Effector memory CD4-positive, alpha-beta T cell (primary cell): ENCODE measurements at places on chromosomes 6 and 20.

GRCh38 chr20:63191400-63191799 lies 24.5 kb downstream of the YTHDF1 start:
- DNase-seq = no peak

DNA sequence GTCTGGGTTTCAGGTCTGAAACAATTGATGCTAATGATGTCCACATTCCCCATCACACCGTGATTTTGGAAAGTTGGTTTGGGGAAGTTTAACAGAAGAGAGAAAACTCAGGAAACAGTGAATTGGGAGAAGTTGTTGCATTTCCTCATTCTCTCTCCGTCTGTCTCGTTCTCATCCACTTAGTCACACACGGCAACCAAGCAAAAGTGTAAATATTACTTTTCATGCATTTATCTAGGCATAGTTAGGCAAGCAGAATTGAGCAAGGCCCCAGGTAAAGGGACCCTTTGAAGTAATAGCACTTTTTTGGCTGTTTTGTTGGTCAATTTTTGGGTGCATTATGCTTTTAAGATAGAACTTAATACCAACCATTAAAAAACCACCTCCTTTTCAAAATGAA lies 137.0 kb upstream of the SULF2 start:
- DNase-seq = no peak

GRCh38 chr6:21019614-21020013 lies 485.4 kb downstream of the CDKAL1 start:
- DNase-seq = no peak

GRCh38 chr6:188821-189655 lies 103.2 kb upstream of the DUSP22 start:
- DNase-seq = peak; percentile 52

DNA sequence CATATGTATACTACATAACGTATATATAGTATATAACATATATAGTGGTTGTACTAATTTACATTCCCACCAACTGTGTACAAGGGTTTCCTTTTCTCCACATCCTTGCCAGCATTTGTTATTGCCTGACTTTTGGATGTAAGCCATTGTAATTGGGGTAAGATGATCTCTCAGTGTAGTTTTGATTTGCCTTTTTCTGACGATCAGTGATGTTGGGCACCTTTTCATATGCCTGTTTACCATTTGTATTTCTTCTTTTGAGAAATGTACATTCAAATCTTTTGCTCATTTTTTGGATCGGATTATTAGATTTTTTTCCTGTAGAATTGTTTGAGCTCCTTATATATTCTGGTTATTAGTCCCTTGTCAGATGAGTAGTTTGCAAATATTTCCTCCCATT lies 11.4 kb downstream of the SYNJ2 start:
- DNase-seq = no peak

DNA sequence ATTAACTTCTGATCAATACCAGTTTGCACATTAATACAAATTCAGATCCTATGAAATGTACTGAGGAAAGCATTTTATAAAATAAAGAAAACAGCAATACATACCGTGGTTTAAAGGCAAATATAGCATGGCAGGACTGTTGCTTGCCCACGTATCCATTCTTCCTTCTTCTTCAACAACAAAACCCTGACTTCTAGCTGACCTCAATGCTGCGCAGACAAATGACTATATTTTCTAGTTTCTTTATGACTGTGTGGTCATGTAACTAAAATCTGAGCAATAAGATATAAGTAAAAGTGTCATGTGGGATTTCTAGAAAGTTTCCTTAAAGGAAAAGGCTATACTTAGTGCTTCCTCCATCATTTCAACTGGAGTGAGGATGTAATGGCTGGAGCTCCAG lies 85.0 kb downstream of the CDC40 start:
- no peak for DNase-seq

- DNase-seq = no peak
These were observed 82.6 kb upstream of the PREP start for GRCh38 chr6:105485456-105485855.

DNA sequence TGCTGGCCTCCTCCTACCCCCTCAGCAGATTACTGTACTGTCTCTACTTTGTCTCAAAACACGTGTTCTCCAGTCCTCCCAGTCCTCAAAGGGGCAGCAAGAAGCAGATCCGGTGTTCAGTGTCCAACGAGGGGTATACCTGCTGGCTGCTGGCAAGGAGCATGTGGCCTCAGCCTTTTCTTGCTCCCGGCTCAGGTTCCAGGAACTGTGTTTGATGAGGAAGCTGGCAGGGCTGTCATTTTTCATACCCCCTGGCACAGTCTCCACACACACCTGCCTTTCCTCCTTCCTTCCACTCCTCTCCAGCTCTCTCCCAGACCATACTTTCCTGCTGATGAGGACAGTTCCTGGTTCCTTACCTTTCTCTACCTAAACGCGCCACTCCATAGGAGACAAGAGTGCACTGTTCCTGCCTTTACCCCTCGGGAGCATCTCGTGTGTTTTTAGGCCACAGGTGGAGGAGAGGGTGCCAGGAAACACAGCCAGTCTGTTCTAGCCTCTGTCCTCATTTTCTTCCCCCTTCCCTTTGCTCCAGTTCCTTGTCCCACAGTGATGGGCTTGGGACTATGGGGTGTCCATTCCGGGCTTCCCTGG lies 77.2 kb downstream of the SSR1 start:
- no peak for DNase-seq

DNA sequence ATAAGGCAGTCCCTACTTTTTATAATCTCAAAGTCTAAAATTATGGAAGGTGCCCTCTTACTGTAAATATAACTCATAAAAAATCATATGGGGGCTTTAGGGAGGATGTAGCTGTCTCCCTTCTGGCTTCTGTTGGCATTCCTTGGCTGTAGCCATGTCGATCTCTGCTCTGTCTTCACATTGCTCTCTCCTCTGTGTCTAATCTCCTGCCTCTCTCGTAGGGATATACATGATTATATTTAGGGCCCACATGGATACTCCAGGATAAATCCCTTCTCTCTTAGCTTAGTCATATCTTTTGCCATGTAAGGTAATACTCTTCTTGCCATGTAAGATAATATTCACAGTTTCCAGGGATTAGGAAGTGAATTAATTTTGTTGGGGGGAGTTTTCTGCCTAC lies 28.6 kb downstream of the CDS2 start:
- no peak for DNase-seq

GRCh38 chr20:24768201-24768636 lies 180.8 kb upstream of the CST7 start:
- DNase-seq = no peak

DNA sequence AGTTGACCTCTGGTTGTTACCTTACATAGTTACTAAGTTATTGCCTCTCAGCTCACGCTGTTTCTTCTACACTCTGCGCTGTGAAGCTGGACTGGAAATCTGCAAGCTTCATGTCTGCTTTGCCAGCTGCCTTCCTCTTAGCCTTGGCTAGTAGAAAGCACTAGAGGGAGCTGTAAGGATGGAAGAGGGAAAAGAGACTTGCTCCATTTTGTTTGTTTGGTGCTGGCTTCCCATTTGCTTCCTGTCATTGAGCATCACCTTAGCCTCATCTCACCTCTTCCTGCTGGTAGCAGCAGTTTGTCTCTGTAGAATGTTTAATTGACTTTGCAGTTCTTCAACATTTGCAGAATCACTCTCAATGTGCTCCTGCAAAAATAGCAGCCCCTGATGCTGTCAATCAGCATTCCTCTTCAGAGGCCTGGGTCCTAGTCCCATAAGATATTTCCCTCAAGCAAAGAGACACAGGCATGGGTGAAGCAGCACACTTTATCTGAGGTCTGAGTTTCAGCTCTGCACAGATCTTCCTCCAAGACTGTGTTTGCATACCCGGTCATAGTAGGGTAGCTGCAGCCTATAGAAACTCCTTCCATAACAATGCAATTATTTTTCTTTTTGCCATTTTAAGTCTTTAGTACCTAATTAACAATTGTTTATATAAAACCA lies 302.2 kb upstream of the EPHA7 start:
- no peak for DNase-seq

DNA sequence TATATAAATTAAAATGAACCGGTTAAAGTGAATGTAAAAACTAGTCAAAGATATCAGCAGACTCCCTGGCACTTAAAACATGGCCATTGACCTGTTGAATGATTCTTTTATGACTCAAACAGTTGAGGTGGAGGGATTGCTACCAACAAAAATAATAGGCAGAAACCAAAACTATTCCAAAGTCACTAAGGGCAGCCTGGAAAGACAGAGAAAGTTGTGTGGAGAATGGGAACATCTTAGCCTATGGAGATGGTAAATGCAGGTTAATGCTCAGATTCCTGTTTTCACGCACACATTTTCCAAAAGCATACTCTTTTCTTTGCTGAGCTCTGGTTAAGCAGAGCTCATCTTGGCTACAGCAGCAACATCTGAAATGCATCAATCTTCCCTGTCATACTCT lies 553.5 kb downstream of the HACE1 start:
- DNase-seq = no peak

DNA sequence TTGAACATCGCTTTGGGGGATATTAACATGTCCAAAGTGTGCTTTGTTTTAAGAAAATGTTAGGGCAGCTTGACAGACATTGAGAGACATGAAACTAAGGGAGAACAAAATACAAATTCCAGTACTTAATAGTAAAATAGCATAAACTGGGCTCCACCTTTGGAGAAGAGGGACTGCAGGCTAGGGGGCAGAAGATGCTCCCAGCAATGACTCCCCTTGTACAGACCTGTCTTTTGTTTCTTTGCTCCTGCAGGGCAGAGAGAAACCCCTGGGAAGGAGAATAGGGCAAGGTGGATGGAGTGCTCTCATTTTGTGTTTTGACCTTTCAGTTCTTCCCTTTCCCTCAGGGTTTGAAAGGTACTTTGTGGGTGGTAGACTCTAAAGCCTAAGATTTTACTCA lies 115.6 kb upstream of the PLCB4 start:
- DNase-seq = no peak

DNA sequence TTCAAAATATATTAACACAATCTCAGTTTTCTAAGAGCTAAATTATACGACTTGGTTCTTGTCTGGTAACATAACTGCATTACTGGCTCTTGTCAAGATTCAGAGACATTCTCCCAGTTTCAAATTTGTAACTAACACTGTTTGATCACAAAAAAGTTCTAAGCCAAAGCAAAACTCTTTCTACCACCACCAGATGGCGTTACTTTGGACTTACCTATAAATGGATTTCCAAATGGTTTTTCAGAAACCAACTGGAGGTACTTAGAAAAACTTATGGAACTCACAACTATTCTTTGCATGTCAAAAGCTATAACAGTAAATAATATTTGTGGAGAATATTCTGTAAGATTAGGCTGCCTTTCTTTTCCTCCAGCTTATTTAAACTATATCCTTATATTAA lies 34.2 kb upstream of the GFRAL start:
- DNase-seq = no peak

DNA sequence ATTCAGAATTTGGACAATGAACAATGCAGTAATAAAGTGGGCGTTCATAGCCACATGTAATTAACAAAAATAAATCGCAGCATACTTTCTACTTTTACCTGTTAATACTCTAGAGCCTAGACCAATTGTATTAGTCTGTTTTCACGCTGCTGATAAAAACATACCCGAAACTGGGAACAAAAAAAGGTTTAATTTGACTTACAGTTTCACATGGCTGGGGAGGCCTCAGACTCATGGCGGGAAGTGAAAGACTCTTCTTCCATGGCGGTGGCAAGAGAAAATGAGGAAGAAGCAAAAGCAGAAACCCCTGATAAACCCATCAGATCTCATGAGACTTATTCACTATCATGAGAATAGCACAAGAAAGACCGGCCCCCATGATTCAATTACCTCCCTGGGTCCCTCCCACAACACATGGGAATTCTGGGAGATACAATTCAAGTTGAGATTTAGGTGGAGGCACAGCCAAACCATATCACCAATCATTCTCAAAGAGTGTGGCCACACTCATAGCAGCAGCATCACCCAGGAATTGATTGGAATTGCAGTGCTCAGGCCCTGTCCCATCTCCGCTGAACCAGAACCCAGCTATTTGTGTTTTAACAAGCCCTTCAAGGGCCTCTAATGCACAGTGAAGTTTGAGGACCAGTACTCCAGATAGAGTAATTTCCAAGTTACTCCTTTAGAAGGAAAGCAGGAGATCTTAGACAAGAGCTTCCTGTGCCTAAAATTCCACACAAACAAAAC lies 650.0 kb downstream of the KIF16B start:
- DNase-seq = no peak

GRCh38 chr20:6416371-6416770 lies 293.5 kb upstream of the FERMT1 start:
- no peak for DNase-seq

DNA sequence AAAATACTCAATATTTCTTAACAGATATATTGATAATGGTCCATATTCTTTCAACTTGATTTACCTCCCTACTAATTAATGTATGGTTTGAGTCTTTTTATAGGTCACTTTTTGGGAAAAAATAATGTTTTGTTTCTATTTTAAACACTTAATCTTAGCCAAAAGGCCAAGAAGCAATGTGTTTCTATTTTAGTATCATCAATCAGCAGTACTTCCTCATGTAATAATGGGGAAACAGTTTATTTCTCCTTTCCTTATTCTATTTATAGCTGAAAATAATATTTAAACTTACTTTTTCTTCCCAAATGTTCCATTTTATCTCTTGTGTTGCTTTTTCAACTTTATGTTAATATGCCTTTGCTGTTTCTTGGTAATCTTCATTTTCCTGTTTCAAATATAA lies 295.1 kb downstream of the ALDH8A1 start:
- no peak for DNase-seq

GRCh38 chr6:146770965-146771735 lies 172.4 kb downstream of the ADGB start:
- peak; percentile 26 for DNase-seq
